ENCODE measurements at places on chromosomes 1 and 21. TPM values are rescaled to one million over a fixed set of nuclear protein-coding genes. Genes with fewer than 3 reads are reported as not detected.

DNA sequence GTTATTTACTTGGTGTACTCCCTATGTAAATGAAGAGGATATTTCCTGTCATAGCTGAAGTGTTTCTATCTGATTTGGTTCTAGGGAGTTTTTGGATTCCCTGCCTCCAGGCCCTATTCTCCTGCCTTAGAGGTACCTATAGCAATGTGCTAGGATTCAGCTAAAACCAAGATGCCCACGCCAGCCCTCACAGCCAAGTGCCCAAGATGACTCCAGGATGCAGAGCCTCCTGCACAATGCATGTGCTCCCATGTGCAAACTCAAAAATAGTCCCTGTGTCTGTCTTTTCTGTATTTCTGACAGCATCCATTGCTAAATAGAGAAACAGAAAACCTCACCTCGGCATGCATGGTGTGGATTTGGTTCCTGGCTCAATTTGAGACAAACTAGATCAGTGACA lies 887 bp upstream of the TARBP1 start:
- H3K36me3 ChIP-seq = no peaks in the 10 kb centered on the region
- H3K4me3 ChIP-seq = no peak overlapping the region
- peaks cover 6% of the 10 kb centered on the region for H3K4me1 ChIP-seq
- peaks cover 2% of the 10 kb centered on the region for H3K27me3 ChIP-seq

GRCh38 chr1:215200121-215200520 lies 117.6 kb downstream of the KCNK2 start:
- no peak overlapping the region for H3K4me3 ChIP-seq
- H3K36me3 ChIP-seq = no peaks in the 10 kb centered on the region
- no peaks in the 10 kb centered on the region for H3K4me1 ChIP-seq

DNA sequence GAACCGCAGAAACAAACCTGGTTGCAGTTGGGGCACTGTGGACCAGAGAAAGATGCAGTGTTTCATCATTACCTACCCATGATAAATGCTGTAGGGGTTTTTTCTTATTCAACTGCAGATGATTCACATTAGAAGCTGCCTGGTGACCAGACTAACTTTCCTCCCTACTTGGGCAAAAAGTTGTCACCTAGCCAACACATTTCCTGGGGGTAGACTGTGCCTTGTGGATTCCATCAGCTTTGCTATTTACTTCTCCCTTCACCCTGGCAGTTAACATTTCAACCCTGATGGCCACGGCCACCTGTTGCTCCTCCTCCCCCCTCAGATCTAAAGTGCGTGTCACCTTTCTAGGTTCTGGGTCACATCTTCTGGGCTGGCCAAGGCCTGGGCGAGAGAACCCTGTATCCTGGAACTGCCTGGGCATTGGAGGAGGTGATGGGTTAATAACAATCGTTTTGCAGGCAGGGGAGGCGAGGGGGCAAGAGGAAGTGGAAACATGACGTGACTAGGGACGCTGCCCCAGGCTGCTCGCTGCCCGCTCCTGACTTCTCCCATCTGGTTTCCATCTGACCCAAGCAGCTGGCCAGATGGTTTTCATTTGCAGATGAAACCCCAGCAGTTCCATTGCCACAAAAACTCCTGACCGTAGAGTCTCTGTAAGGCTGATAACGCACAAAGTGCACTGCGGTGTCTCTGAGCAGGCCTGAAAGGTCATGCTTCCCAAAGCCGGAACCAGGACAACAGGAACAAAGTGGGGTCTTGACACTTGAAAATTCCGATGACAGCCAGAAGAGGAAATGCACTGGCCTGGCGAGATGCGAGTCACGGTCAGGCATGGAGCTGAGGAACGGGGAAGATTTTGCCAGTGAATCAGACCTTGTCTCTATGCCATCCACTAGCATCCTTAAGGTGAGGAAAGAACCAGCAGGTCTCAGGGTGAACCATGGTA lies 36.6 kb downstream of the CAPZB start:
- peaks cover 77% of the 10 kb centered on the region for H3K4me1 ChIP-seq
- H3K4me3 ChIP-seq = no peak overlapping the region
- peak; percentile 93 for DNase-seq

GRCh38 chr1:177965293-177965692 lies 4.6 kb downstream of the SEC16B start:
- DNase-seq = no peak
- H3K27me3 ChIP-seq = no peaks in the 10 kb centered on the region
- H3K4me3 ChIP-seq = no peak overlapping the region
- peaks cover 40% of the 10 kb centered on the region for H3K36me3 ChIP-seq
- H3K4me1 ChIP-seq = no peaks in the 10 kb centered on the region

A3GALT2 gene
- total RNA-seq = not detected

S100A12 gene
- 1.4 TPM for total RNA-seq
